ENCODE measurements at places on chromosomes 6 and 20.

DNA sequence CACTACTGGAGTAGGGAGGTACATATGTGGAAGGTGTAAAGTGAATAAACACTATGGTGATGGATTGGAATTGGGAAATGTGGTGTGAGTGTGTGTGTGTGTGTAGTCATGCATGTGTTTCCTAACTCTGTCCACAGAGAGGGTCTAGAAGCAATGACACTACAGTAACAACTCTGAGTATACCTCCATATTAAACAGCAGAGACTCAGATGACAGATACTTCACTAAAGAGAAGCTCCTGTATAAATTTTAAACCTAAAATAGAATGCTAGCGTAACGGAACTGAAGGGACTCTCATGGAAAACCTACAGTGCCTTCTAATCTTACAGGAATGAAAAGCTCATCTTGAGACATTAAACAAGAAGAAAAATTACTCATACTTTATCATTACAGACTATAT is 150.5 kb downstream of the SLC16A10 start:
- DNase-seq: no peak

- no peak for DNase-seq
Measured at GRCh38 chr6:45608252-45608913, 230.6 kb upstream of the SUPT3H start.

- DNase-seq: no peak
Measured at GRCh38 chr6:161761966-161762365, 488.1 kb upstream of the AGPAT4 start.

DNA sequence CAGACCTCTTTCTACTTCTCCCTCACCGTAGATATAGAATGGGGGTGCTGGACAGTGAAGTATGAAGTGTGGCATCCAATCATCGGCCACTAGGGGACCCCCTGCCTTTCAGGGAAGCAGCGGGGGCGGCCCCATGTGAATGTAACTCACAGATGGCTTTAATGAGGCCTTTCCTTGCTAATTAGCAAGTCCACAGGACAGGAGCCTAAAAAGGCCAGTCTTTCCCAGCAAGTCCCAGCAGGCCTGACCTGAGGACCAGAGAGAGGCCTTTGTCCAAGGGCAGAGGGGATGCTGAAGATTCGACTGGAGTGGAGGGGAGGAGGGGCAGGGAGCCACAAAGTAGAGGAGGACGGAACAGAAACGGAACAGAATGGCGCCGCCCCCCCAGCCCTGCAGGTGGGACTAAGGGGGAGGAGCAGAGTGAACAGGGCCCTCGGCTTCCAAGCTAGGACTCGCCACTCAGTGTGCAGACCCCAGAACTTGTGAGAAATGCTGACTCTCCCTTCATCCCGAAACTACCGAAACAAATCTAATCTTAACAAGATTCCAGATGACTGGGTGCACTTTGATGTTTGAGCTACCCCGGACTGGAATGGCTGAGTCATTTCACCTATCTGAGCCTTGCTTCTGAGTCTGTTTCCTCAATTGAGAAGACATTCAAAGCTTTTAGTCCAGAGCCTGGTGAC is 5.8 kb downstream of the C6orf132 start:
- peak; percentile 84 for DNase-seq

DNA sequence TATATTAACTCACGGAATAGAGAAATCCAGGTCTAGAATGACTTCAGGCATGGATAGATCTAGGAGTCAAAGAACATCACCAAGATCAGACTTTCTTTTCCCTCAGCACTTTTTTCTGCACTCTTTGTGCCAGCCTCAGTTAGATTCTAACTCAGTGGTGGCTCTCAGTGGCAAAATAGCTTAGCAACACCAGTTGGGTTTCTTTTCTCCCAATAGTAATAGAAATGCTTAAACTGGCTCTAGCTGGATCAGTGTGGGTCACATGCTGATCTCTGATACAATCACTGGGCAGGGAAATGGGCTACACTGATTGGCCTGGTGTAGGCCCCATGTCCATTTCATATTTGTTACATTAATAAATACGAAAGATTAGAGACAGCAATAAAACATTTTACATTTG is 44.2 kb upstream of the ARFGEF2 start:
- no peak for DNase-seq

DNA sequence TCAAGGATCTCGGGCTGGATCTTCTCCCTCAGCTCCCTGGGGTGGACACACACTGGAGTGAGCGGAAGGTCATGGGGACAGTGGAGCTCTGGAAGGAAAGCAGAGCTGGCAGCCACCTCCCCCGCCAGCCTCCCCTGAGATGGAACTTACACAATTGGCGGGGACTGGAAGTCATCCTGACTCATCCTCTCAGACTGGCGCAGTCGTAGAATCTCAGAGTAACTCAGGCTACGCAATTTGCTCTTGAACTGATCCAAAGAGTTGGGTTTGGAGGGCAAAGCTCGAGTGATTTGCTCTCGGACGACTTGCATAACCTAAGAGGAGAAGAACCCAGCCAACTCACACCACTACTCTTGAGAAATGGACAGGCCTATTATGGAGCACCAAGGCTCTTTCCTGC is 34.8 kb downstream of the ELMO2 start:
- DNase-seq: no peak

GRCh38 chr20:3403741-3404140 is 3.7 kb downstream of the DNAAF9 start:
- DNase-seq: no peak
